Stimulated activated CD4-positive, alpha-beta T cell treated with anti-CD3 and anti-CD28 coated beads, Interleukin-15, amount 100 ng/mL, for 48 hours (primary cell): ENCODE measurements at places on chromosomes 16 and 17.

- no peak for DNase-seq
Observed at GRCh38 chr17:54172985-54173316, 350.2 kb downstream of the KIF2B start.

GRCh38 chr16:89845417-89845816 is 17.1 kb downstream of the SPIRE2 start:
- no peak for DNase-seq

GRCh38 chr16:16992975-16993765 is 477.6 kb downstream of the XYLT1 start:
- no peak for DNase-seq

GRCh38 chr16:79623062-79623461 is 22.5 kb upstream of the MAF start:
- DNase-seq, result no peak

DNA sequence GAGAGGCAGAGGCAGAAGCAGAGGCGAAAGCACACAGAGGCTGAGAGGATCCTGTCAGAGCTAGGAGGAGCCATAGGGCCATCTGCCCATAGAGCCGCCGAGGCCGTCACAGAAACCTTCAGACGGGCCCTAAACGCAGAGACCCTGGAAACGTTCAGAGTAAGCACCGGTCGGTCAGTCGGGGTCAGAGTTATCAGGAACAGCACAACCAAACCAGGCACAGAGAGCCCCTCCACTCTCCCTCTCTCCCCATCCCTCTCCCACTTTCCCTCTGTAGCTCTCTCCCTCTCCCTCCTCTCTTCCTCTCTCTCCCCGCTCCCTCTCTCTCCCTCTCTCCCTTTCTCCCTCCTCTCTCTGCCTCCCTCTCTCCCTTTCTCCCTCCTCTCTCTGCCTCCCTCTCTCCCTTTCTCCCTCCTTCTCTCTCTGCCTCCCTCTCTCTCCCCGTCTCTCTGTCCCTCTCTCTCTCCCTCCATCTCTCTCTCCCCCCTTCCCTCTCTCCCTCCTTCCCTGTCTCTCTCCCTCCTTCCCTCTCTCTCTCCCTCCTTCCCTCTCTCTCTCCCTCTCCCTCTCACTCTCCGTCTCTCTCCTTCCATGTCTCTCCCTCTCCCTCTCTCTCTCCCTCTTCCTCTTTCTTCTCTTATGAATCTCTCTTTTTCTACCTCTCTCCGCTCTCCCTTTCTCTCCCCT is 138.9 kb downstream of the C16orf95 start:
- DNase-seq, result no peak

DNA sequence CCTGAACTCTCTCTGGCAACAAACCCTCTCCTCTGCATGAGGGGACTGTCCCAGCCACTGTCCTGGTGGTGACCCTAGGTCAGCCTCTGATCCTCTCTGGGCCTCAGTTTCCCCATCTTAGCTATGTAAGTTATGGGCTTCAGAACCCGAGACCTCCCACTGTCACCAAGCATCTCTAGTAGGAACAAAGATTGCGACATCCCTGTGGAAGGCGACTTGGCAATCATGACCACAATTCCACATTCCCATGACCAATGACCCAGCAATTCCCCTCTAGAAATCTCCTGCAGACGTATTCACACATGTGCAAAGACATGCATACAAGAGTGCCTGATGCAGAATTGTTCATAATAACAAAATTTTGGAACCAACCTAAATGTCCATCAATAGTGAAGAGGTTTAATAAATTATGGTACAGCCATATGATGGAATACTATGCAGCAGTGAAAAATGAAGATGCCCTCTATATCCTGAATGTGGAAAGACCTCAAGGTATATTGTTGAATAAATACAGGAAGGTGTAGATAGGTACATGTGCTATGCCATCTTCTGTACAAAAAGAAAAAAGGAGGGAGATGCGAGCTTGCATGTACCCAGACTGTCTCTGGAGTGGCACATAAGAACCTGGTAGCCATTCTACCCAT is 21.2 kb downstream of the CNGB1 start:
- no peak for DNase-seq
